ENCODE measurements at places on chromosomes 16 and 17.

DNA sequence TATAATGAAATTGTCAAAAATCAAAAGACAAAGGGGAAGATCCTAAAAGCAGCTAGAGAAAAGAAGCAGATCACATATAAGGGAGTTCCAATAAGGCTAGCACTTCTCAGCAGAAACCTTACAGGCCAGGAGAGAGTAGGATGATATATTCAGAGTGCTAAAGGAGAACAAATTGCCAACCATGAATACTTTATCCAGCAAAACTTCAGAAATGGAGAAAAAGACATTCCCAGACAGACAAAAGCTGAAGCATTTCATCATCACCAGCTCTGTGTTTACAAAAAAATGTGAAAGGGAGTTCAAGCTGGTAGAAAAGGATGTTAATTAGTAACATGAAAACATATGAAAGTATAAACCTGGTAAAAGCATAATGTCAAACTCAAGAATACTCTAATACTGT, 37.4 kb downstream of the CDR2 start:
- no peak for DNase-seq

DNA sequence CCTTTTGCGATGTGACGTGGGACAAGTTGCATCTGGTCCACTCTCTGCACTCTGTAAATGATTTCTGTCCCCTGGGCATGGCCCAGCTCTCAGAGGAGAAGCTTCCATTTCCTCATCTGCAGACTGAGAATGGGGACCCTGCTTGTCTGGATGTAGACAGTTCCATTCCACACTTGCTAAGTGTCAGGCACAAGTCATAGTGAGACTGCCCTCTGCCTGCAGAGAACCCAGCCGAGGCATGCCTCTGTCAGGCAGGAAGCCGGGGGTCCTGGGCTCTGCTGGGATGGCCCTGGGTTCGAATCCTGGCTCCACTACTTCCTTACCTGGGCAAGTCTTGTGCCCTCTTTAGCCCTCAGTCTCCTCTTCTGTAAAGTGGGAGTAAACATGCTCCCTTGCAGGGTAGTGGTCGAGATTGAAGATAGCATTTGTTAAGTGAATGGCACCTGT, 4.1 kb downstream of the MAP2K3 start:
- DNase-seq = no peak

GRCh38 chr16:54921206-54921824, 9.3 kb upstream of the IRX5 start:
- peak; percentile 15 for DNase-seq

- no peak for DNase-seq
Measured at GRCh38 chr17:9798724-9799123, 7.3 kb upstream of the DHRS7C start.

- DNase-seq = peak; percentile 25
Measured at GRCh38 chr17:29760279-29761039, 137.7 kb upstream of the CORO6 start.

DNA sequence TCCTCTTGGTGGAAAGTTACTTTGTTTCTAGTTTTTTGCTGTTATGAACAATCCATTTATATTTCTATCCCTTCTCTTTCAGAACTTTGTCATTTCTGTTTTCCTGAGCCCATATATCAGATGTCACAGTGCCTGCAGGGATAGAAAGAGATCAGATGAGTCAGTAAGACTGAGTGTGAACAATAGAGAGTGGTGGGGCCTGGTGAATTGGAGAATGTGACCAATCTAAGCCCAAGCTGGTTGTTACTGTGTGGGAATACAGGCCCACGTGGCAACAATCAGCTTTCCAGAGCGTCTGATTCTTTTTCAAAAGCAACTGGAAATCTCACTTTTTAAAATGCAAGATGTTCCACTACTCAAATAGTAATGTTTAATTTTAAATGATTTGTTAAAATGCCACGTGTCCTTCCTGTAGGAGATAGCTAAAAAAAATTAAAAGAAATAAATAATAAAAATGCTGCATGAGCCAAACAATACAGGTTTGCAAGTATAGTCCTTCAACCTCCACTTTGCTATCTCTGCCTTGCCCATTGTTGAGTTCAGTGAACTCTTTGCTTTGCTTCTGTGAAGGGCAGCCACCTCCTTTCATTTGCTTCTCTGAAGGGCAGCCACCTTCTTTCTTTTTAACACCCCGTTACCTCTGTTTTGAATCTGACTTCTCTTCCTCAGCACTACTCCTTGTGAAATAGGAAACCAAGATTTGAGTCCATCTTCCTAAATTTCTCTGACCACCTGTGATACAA, 9.6 kb downstream of the DCTN5 start:
- DNase-seq = no peak

DNA sequence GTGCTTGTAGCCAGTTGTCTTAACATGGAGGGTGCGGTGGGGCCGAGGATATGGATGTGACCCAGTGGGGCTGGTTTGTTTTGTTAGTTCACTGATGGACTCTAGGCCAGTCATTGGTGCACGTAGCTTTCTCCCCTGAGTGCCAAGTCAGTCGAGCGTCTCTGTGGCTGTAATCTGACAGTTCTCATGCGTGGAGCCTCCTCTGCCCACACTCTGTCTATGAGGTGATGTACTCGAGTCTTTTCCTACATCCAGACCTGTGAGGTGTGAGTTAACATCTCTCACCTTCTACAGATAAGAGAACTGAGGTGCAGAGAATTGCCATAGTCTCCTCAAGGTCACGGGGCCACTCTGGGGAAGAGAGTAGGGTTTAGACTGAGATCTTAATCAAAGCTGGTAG, 90.2 kb downstream of the MARCHF10 start:
- DNase-seq = no peak

GRCh38 chr17:68238164-68238870, 9.5 kb upstream of the AMZ2 start:
- no peak for DNase-seq

DNA sequence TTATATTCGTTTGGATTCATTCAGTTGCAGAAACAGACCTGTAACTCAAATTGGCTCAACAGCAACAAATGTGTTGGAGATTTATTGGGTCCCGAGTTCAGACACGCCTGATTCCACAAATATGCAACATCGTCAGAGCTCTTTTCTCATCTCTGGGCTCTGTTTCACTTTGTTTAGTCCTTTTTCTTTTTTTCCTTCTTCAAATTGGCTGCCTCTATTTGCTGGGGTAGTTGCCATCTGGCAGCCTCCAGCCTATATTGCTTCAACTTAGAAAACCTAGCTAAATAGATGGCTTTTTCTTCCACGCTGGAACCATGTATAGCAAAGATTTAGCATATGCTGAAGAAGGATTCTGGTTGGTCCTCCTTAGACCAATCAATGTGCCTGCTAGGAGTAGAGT, 398.5 kb downstream of the RBFOX1 start:
- DNase-seq = no peak

DNA sequence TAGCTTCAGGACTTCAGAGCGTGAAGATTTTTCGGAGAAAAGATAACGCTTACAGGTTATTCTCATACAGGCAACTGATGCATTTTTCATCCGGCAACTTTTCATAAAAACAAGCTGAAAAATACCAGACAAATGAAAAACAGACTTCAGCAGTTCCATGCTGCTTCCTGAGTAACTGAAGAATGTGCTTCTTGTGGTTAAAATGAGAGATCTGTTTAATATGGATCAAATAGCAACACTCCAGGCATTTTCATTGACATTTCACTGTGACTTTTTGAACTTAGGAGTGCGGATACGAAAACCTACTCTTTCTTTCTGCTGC, 705 bp upstream of the PITPNC1 start:
- DNase-seq = peak; percentile 52

DNA sequence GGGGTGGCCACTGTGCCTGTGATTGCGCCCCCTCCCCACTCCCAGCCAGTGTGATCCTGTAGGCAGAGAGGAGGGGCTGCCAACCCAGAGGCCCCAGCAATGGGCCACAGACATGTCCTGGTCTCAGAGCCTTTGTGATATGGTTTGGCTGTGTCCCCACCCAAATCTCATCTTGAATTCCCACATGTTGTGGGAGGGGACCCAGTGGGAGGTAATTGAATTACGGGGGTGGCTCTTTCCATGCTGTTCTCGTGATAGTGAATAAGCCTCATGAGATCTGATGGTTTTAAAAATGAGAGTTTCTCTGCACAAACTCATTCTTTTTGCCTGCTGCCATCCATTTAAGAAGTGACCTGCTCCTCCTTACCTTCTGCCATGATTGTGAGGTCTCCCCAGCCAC, 56.8 kb upstream of the ZNF469 start:
- no peak for DNase-seq

GRCh38 chr17:75652934-75653549, 13.9 kb downstream of the RECQL5 start:
- DNase-seq = peak; percentile 77

DNA sequence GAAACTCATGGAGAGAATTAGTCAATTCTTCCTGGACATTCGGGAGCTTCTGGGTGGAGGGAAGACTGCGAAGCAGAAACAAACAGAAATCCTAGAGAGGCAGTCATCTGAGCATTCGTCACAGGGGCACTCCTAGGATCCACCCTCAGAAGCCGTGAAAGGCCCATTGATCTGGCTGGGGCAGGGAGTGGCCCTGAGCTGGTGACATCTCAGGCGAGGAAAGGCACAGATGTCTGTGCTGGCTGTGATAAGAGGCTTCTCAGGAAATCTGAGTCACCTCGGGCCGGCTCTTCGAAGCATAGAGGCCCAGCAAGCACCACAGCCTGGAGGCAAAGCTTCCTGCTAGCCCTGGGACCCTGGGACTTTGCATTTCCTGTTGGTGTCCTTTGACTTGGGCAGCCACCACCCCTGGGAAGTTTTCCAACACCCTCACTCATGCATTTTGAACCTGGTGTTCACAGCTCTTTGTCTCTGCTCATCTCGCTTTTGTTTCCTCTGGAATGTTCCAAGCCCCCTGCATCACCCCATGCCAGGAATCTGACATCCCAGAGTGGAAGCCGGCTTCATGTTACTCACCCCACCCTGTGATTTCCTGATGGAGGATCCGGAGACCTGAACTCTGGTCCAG, 23.3 kb upstream of the CDRT4 start:
- DNase-seq = peak; percentile 71

DNA sequence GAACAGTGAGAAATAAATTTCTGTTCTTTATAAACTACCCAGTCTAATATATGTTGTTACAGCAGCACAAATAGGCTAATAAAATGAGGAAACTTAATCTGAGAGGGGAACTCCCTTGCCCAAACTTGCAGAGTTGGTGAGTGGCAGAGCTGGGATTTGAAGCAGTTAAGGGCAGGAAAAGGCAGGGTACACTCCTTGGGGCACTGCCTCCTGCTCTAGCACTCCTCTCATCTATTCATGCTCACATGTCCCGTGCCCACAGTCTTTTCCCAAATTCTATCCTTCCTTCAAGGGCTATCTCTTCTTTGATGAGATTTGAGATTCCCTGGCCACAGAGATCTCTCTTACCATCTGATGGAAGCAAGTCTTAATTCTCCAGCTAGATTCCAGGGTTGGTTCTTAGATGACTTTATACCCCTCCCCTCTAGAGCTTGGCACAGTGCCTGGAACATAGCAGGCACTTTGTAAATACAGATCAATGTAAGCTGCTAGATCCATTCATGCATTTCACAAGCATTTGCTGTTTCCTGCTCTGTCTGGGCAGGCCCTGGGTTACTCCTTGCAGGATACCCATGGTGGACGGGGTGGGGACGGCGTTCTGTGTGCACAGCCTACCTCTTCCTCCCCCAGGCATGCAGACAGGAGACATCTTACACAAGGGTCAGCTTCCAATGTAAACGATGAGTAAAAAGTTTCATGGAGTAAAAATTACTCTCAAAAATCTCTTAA, 39.2 kb upstream of the ABCC12 start:
- DNase-seq = no peak

DNA sequence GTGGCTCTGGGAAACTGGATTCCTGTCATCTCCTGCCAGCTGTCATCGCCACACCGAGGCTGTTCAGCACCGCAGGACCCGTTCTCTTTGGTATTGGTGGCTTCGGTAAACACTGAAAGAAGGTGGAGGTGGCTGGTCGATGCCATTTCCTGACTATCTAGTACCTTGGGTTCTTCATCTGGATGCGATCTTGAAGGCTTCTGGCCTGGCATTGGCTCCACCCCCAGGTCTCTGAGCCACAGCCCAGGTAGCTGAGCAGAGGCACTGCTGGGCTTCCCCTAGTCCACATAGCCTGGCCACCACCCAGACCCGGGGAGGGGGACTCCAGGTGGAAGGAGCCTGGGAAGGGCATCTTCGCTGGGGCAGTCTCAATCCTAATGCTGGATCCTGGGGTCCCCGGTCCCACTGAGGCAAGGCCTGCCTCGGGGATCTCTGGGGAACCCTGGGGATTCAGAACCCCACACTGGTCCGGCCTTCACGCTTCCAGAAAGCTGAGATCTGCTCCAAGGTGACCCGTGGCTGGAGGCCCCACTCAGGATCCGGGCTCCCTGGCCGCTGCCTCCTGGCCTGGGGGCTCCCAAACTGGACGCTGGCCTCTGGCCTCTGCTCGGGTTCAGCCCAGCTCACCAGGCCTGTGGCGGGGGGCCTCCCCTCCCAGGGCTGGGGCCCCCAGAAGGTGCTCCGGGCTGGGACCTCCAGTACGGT, 1.8 kb downstream of the C16orf54 start:
- no peak for DNase-seq

DNA sequence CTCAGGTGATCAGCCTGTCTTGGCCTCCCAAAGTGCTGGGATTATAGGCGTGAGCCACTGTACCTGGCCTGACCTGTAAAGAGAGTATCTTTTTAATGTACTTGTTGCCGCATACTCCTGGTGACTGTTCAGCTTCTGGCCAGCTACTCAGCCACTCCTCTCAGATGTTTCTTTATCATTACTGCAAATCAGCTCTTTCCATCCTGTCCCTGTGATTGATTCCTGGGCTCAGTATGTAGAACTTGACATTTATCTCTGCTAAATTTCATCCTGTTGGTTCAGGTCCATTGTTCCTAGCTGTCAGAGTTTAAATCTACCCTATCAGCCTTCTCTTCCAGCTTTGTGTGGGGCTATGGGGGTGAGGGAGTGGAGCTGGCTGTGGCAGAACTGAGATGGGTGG, 211.5 kb upstream of the ASIC2 start:
- no peak for DNase-seq

- DNase-seq = peak; percentile 38
Measured at GRCh38 chr16:2022723-2023091, 3.1 kb downstream of the NPW start.

- no peak for DNase-seq
Measured at GRCh38 chr17:82956146-82956725, 116.4 kb upstream of the ZNF750 start.

- no peak for DNase-seq
Measured at GRCh38 chr16:66425651-66426050, 1.4 kb upstream of the BEAN1 start.

- no peak for DNase-seq
Measured at GRCh38 chr17:78884148-78884825, 18.7 kb downstream of the CEP295NL start.

- no peak for DNase-seq
Measured at GRCh38 chr17:67358612-67359011, 7.8 kb downstream of the PSMD12 start.
